T1000 (cell line): ENCODE measurements at places on chromosomes 13 and 19.

DNA sequence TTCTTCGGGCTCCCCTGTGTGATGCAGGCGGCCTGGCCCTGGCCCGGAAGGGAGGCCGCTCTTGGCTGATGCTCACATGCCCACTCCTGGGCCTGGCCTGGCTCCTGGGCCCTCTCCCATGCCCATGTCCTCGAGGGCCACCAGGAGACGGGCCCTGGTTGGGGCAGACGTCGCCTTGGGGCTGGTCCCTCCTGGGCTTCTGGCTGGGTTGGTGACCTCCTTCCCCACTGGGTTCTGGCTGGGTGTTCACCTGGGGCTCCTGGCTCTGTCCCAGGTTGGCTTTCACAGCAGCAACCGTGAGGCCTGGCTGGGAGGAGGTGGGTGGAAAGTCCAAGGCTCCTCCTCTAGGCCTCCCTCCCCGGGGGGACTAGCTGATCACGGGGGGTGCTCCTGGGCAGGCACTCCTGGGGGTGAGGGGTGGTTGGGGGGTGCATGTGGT, 15.5 kb upstream of the SLC7A10 start:
- no peak for DNase-seq

- DNase-seq = no peak
These were observed 69.7 kb downstream of the MLLT1 start for GRCh38 chr19:6210091-6210490.

- DNase-seq = no peak
These were observed 41.5 kb downstream of the URI1 start for GRCh38 chr19:29983568-29983967.

GRCh38 chr19:1657746-1658145, 5.3 kb upstream of the TCF3 start:
- no peak for DNase-seq

- no peak for DNase-seq
These were observed 185.1 kb downstream of the MTUS2 start for GRCh38 chr13:29005035-29005762.
